ENCODE measurements at places on chromosomes 2 and 18. TPM values are rescaled to one million over a fixed set of nuclear protein-coding genes. Genes with fewer than 3 reads are reported as not detected.

DNA sequence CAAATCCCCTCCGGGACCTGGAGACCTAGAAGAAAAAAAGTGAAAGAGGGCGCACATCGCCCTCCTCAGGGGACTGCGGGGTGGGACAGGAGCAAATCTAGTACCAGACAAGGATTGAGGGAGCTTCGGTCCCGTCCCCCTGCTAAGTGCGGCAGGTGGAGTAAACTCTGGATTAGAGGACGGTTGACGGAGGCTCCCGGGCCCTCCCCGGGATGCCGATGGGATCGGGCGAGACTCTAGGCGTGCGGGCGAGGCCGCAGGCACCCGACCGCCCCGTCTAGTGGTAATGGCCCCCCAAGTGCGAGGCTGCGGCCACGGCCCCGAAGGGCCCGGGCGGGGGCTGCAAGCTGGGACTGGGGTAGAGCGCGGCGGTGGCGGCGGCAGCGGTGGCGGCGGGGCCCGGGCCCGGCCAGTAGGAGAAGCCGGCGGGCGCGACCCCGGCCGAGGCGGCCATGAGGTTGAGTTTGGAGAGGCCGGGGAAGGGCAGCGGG, 3.5 kb downstream of the FEV start:
- peaks cover 39% of the 10 kb centered on the region for H3K27me3 ChIP-seq
- H3K4me3 ChIP-seq = no peak overlapping the region
- no peak overlapping the region for H3K27ac ChIP-seq
- H3K4me1 ChIP-seq = no peaks in the 10 kb centered on the region

- no peaks in the 10 kb centered on the region for H3K36me3 ChIP-seq
- no peak overlapping the region for H3K27ac ChIP-seq
- no peaks in the 10 kb centered on the region for H3K27me3 ChIP-seq
Observed at GRCh38 chr2:171166328-171166983, 5.8 kb upstream of the TLK1 start.

Gene ADGRF3
- total RNA-seq = not detected

Gene PROKR1
- 0.12 TPM for total RNA-seq

Gene APCDD1
- not detected for total RNA-seq

DNA sequence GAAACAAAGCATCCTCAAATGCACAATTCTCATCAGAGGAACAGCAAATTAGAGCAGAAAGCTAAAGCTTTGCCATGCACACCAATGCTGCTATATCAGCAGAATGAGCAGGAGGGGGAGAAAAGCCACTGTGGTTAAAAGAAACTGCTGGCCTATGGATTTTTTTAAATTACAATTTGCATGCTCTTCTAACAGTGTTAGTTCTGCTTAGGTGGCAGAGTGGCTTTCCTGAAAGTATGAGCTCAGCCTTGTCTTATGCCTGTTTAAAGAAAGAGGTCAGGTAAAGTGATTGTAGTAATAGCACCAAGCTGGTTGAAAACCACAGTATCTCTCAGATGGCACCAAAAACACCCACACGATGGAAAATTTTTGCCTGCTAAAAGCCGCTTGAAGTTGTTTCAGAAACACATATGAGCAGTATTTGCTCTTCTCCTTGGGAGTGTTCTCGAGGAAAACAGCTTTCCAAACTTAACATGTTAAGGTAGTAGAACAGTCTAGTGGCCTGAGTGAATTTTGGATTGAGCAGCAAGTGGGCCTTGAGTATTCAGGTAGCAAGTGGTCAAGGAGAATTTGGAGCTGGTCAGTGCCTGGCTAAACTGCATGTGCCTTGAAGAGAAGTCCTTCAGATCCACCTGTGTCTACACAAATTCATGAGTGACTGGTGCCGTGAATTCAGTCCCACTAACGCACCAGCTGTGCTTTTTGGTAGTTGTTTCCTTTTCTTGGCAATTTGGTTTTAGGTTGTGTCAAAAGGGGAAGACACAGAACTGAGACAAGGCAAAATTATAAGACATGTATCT, 19.6 kb upstream of the NDUFV2 start:
- H3K36me3 ChIP-seq = no peaks in the 10 kb centered on the region
- no peaks in the 10 kb centered on the region for H3K27me3 ChIP-seq
- no peak overlapping the region for H3K4me3 ChIP-seq
- no peak for DNase-seq
- H3K4me1 ChIP-seq = peaks cover 4% of the 10 kb centered on the region

Gene DAPL1
- not detected for total RNA-seq

DNA sequence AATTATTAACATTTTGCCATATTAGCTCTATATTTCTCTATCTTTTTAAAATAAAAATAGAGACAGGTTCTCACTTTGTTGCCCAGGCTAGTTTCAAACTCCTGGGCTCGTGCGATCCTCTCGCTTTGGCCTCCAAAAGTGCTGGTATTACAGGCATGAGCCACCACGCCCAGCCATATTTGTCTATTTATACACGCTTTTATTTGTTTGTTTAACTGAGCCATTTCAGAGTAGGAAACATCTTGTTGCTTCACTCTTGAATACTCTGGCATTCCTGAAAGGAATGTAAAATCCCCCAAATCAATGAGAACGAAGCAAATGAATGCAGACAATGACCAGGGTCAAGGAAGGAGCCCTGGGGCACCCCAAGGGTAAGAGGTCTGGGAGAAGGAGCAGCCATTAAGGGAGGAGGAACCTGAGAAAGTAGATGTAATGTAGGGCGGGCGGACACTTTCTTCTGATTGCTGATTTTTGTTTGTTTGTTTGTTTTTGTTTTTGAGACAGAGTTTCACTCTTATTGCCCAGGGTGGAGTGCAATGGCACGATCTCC, 31.7 kb upstream of the RAB1A start:
- H3K4me1 ChIP-seq = peaks cover 17% of the 10 kb centered on the region
- H3K4me3 ChIP-seq = no peak overlapping the region
- DNase-seq = peak; percentile 56
- no peak overlapping the region for H3K27ac ChIP-seq

DNA sequence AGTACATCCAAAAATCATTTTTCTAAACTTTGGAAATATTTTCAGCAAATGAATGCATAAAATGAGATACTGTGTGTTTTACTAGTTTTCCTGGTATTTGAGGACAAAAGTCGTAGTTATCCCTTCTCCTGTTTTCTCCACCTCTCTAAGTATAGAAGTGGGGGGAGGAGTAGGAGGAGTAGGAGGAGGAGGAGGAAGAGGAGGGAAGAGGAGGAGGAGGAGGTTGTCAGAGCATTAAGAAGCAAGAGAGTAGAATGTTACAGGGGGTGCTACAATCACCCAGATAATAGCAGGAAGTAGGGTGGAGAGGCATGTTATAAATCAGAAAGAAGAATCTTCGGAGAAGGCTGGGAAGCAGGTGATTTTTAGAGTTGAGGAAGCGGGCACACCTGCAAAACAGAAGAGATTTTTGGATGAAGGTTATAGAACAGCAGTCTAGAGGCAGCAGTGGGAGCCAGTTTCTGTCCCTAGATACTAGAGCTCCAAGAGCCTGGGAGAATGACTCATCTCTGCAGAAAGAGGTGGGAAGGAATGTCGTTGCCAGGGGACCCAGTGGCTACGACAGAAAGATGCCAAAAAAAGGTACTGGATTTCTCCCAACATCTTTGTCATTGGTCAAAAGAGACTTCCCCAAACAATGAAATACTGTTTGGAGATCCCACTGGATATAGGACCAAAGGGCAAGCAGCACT, 44.2 kb upstream of the AQP4 start:
- H3K36me3 ChIP-seq = no peaks in the 10 kb centered on the region
- no peak overlapping the region for H3K4me3 ChIP-seq
- H3K27ac ChIP-seq = no peak overlapping the region

Gene ABCG5
- total RNA-seq = not detected

- no peaks in the 10 kb centered on the region for H3K27me3 ChIP-seq
- DNase-seq = peak; percentile 78
- peak overlapping the region; percentile 92 for H3K27ac ChIP-seq
- peak overlapping the region; percentile 19 for H3K4me3 ChIP-seq
- no peaks in the 10 kb centered on the region for H3K36me3 ChIP-seq
Observed at GRCh38 chr2:54772110-54772509, 48.6 kb downstream of the EML6 start.

Gene ARHGAP25
- not detected for total RNA-seq

Data from PC-3 (cell line).